ENCODE measurements at places on chromosomes 3 and 15.

GRCh38 chr3:36944641-36945270 is at the start of gene TRANK1:
TSS of gene TRANK1 (minus strand) at chr3:36945054. CDS start at chr3:36944809, 245 bp downstream.
- peak; percentile 72 for DNase-seq

DNA sequence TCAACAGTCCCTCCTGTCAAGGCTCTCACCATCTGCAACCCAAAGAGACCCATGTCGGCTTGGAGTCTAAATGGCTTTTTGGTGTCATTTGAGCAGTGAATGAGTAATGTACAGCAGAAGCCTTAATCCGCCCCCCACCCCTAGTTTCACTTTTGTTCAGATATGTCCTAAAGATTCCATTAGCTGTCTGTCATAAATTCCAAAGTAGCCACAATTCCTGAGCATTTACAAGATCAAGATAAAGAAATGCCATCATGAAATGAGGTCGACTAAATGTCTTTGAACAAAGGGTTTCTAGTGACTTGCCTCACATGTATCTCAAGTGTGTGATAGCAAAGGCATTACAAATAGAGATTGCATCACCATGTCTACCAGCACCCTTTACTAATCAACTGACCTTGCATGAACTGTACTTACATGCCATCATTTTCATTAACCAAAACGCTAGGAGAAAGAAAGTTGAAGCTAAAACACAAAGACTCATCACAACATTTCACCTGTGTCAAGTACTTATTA is 123.8 kb upstream of the PHLDB2 start:
- no peak for DNase-seq

- DNase-seq = no peak
Measured at GRCh38 chr3:71421475-71421819, 162.1 kb downstream of the FOXP1 start.

DNA sequence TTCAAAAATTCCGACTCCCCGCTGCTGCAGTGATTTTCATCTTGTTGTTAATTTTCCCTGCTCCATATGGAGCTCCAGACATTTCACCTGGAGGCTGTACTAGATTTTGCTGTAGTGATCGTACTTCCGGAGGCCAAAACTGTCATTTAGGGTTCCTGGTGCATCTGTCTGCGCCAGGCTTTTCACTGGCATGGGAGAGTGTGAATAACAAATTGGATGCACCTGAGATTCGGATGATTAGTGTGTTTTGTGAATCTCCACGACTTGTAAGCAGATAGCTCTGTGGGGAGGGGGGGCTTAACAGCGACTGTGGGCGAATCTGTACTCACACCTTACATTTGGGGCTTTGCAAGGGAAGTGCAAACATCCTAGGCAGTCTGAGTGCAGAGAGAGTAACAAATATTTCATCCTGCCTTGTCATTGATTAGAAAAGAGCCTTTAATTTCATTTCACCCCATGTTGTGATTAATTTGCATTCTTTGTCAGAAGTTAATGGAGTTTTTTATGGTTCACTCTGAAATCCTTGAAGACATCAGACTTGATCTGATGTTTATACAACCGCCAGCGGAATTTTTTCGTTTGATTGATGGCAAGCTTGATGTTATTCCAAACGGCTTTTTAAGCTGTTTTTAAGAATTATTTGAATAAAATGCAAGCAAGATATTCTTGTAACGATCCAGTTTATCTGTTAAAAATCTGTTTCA is 92.5 kb upstream of the SKOR1 start:
- DNase-seq = no peak

GRCh38 chr15:101206176-101206591 is 45.7 kb downstream of the CHSY1 start:
- no peak for DNase-seq

- DNase-seq = no peak
Measured at GRCh38 chr3:168028086-168028485, 67.6 kb downstream of the GOLIM4 start.

GRCh38 chr3:58989955-58990354 is 59.9 kb downstream of the CFAP20DC start:
- no peak for DNase-seq

DNA sequence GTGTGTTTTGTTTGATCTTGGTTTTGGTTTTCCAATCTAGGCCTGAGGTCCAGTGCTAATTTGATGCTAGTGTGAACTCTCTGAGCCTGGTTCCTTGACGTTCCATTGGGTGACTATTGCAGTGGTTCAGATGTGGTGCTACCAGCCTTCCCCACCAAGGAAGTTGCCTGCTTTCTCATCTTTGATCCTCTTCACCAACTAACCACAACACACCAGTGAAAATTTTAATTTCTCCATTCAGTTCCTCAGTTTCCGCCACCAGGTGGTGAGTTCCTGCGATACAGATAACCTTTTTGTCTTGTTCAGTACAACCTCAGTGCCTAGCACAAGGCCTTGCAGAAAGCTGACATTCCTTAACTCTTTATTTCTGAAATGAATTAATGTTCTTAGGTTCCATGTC is 337.4 kb upstream of the TPRG1 start:
- no peak for DNase-seq

DNA sequence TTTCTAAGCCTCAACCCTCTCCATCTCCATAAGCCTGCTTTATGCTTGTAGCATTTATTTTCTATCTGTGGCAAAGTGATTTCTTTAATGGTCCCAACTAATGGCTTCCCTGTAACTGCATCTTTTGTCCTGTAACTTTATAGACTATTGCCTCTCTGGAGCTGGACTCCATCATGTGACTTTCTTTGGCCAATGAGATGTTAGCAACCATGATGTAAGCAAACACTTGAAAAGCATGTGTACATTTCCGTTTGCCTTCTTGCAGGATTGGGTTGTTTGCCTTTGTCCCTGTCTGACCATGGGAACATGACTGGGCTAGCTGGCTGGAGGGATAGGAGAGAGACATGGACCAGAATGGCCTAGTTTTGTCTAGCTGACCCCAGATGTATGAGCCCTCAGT is 106.0 kb upstream of the LRIG1 start:
- no peak for DNase-seq

- DNase-seq = no peak
Measured at GRCh38 chr15:67242708-67243111, 11.8 kb downstream of the AAGAB start.

GRCh38 chr3:78634316-78634715 is 1133.5 kb downstream of the ROBO1 start:
- DNase-seq = no peak

- DNase-seq = no peak
Measured at GRCh38 chr15:69126054-69126469, 34.4 kb upstream of the GLCE start.

- DNase-seq = no peak
Measured at GRCh38 chr15:99279290-99279689, 28.0 kb downstream of the LRRC28 start.

DNA sequence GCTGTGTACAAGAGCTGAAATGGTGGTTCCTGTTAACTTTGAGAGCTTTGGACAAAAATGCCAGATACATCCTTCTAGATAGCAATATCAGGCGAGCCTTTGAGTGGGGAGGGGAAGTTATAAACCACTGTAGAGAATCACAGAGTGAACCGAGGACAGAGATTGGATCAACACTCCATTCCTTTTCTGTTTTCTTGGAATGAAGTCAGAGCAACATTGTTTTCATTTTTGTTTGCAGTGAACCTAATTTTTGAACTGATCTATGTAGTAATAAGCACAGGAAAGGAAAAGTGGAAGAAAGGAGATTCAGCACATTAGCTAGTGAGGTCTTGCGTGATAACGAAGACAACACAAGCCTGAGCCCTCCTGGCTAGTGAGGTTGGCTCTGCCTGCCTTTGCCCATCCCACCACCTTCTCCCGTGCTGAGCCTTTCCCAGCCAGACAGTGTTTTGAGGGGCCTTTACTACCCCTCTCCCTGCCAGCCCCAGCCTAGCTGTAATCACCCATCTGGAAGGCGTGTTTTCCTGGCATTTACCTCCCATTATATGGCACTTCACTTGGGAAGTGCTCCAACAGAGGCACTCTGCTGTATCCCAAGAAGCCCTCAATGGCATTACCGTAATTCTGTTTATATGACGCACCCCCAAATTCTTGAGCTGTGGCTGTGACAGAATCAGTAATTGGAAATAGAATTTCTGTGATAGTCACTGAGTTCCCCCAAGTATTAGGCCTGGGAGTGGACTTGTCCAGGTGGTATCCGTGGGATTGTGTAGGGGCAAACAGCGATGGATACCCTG is 129.8 kb downstream of the CACNA1D start:
- no peak for DNase-seq

- DNase-seq = peak; percentile 35
Measured at GRCh38 chr3:171614318-171614921, 154.2 kb upstream of the TNIK start.

DNA sequence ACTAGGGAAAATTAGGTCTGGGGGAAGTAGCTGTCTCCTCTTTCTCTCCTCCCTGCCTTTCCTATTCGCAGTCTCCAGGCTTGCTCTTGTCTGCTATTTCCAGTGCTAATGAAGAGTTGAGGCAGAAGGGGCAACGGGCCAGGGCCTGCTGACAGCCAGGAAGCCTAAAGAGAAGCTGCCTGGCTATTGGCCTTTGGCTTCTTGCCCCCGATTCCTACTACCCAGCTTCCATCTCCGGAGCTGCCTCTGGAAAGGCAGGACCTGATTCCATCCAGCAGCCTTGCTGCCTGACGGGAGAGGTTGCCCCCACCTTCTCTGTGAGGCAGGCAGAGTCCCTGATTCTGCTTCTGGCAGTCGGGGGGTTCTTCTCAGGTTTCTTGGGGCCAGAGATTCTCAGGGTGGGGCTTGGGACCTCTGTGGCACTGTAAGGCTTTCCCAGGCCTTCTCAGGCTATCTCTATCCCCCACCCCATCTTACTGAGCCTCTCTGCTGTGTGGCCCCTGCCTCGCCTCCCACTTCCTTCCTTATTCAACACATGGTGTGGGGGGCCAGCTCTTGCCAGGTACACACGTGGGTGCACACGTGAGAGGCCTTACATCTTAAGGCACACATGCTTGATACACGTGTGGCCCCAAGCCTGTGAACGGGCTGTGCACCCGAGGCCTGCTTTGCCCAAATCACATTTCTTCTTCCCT is 18.2 kb upstream of the JMJD7 start:
- DNase-seq = no peak

GRCh38 chr15:99921101-99921500 is 187.9 kb upstream of the LYSMD4 start:
- DNase-seq = no peak

- DNase-seq = no peak
Measured at GRCh38 chr3:61118830-61119229, 132.4 kb downstream of the FHIT start.

DNA sequence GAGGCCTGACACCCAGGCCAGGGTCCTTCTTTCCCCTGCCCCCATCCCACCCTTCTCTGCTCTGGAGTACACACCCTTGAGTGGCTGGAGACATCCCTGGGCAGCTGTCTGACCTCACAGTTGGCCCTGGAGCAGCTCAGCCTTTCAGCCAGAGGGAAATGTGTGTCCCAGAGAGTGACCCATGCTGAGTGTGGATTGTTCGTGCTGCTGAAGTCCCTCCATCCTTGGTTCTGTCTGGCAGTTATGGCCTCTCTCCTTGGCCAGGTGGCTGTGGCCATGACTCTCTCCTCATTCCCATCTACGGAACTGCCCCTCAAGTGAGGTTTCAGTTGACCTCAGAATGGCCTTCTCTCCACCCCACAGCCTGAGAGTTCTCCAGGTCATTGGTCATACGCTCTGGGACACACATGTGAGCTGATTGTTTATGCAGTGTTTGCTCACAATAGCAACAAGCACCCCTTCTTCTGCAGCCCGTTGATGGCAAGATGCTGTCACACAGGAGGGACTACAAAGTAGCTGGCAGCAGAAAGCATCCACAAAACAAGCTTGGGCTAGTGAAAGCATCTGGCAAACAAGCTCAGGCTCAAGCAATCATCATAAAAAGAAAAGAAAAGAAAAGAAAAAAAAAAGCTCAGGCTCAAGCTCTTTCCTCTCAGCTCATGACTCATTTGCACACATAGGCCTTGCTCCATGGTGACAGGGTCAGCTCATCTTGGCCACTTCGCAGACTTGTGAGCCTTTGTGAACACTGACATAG is 55.3 kb upstream of the ITGA11 start:
- no peak for DNase-seq

DNA sequence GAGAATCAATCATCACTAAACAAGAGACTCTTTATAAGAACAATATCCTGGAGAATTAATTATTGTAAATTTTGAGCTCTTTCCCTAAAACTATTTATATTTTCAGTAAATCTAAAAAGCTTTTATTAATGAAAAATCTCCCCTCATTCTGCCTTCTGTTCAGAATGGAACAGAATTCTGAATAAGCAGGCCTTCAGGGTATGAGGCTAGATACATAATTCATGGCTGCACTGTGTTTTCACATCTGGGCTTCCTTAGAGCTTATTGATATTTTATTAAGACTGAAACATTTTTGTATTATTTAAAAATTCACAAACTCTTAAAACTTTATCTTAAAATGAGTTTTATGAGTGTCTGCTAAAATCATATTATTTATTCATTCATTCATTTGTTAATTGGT is 24.8 kb downstream of the CLDN11 start:
- no peak for DNase-seq
